Renal pelvis (tissue), 12 donors: ENCODE measurements at places on chromosomes 3 and 15.

GRCh38 chr15:31230630-31231485, 95.8 kb upstream of the KLF13 start:
- DNase-seq, result no peak

DNA sequence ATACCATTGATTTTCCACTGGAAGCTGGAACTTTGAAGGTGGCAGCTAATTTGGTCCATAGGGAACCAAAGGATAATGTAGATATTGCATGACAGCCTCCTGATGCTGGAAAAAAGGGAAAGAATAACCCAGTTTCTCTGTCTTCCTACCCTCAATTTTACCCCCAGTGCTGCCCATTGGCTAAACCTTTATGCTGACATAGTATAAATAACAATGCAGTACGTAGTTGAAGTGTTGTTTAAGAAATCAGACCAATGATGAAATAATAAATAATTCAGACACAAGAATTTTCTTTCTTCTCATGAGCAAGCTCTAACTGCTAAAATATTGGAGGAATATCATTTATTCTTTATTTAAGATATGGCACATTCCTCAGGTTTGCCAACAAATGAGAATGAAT, 843.4 kb downstream of the EPHA3 start:
- no peak for DNase-seq

DNA sequence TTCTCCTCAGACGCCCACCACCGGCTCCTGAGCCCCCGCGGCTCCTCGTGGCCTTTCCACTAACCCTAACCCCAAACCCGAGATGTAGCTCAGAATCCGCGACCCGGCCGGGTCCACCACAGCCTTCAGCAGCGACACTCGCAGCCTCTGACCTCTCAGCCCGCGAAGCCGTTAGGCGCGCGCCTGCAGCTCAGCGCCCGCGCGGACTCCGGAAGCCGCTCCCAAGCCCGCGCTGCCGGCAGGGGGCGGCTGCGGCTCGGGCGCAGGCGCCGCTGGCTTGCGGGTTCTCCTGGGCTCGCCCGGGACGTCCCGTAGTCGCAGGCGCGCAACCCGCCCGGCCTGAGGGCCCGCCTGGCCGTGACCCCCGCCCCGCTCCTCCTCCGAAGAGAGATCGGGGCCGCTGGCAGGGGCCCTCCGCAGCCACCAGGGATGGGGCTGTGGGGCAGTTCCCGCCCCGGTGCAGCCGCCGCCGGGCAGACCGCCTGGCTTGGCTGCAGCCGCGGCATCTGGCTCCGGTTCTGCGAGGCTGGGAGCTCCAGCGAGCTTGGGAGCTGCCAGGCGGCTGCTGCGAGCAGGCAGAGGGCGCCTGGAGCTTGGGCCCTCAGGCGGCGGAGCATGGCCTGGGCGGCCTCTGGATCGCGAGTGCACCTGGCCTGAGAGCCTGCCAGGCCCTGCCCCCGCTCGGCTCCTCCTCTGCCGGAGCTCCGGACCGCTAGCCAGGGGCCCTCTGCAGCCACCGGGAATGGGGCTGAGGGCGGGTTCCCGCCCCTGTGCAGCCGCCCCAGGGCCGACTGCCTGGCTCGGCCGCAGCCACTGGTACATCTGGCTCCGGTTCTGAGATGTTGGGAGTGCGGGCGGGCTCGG, 120.7 kb downstream of the LMLN start:
- DNase-seq, result peak; percentile 76

- DNase-seq, result no peak
Measured at GRCh38 chr3:13173186-13173585, 100.0 kb upstream of the IQSEC1 start.

DNA sequence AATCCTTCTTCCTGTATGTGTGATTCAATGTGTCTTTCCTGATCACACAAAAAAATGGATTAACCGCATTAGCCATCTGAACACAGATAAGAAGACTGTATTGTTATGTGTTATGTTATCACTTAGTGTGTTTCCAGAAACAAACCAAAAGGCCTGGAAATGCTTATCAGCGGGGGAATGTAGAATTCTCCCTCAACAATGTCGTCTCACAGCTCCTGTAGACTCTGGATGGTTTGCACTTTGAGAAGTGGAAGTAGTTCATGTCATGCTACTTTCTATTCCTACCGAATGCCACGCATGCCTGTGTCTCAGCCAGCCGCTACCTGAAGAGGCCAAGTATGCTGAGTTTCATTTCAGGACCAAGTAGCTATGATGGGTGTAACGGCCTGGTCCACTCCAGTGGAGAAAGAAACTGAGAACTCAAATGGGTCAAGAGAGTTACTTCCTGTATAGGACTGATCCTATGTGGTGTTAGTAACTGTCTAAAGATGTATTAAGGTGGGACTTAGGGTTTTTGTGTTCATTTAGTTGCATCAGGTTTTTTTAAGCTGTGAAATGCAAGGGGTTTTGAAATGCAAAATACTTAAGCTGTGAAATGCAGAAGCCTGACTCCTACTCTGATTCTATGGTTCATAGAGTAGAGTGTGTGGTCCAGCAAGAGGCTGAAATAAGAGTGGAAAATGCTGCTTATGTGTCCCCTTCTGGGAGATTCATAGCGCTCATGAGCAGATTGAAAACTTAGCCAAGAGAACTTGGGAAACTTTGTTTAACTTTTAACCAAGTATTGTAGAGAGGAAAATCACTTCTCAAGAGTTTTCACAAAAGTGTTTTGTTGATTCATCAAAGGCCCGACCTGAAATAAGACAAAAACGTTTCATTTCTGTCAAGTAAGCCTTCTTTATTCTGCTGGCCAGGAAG, 118.5 kb upstream of the LMOD3 start:
- DNase-seq, result no peak

DNA sequence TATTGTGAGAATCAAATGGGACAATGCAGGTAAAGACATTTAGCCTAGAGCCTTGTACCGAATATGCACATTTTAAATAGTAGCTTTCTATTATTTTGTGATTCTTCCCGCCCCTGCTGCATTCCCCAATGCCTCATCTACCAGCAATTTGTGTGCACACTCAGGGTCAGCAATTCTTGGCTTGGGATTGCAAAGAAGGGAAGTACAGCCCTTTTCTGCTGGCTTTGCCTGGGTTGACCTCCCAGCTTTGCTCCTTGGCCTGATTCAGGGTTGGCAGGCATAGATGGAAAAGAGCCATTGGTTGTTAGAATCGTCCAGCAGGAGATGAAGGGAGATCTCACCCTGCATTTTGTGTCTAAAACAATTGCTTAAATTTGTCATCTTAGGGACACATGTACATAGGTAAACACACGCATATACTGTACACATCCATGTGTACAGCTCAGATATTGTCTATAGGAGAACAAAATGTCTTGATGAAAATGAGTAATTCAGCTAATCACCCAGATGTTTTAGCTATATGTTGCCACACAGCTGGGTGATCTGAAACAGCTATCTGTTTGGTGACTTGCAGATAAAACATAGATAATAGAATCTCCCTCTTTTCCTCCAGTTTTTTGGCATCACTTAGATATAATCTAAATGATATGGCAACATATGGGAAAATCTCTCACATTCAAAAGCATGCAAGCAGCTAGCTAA, 340.9 kb upstream of the TBL1XR1 start:
- DNase-seq, result no peak

GRCh38 chr3:9397906-9398699, 688 bp downstream of the SETD5 start:
- no peak for DNase-seq

GRCh38 chr3:55728461-55729100, 241.5 kb upstream of the WNT5A start:
- DNase-seq, result no peak

GRCh38 chr3:32706348-32707025, 21.5 kb downstream of the CNOT10 start:
- DNase-seq, result no peak

DNA sequence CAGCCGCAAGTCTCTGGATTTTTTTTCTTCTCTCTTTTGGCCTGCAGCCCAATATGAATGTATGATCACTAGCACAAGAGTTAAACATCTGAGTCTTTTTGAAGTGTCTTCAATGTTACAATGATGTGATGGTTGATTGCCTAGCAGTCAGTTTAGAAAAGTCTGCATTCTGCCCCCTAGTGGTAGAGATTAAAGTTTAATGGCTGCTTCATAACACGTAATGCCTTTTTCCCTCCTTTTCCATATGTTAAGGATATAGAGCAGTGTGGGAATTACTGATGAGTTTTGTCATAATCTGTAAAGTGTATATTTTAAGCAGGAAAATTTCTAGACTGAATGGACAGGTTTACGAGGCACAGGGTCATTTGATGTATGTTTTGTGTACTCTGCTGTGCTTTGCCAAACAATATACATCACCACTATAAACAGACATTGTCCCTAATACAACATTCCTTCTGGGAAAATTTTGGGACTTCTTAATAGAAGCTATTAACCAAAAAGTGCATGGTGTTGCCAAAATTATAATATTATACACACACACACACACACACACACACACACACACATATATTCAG, 1038.5 kb upstream of the NR2F2 start:
- DNase-seq, result peak; percentile 82

DNA sequence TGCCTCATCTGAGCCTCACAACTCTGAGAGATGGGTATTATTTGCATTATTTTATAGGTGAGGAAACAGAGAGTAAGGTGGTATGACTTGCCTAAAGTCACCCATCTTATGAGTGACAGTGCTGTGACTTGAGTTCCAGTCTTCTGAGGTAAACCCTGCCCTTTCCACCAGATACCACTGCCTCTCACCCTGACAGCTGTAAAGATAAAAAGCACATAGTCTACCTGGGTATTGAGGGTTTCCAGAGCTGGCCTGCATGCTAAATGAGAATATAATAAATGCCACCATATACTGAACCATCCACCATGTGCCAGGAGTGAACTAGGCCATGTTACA, 25.6 kb downstream of the RASGRP1 start:
- DNase-seq, result no peak

GRCh38 chr3:165389064-165389463, 192.9 kb upstream of the SLITRK3 start:
- peak; percentile 15 for DNase-seq

DNA sequence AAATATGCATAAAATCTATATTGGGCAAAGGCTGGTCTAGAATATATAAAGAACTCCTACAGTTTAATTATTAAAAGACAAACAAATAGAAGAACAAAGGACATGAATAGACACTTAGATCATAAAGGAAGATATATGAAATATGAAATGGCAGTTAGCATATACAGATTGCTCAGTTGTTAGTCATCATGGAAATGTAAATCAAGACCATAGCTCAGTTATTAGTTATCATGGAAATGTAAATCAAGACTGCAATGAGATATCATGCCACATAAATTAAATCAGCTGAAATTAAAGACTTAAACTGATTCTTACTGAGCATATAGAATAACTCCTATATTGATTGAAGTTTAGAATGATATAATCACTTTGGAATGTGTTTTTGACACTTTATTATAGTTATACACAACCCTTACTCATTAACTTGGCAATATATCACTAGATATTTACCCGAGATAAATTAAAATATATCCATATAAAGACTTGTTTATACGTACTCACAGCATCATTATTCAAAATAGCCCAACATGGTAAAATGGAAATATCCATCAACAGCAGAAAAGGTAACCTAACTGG, 45.2 kb upstream of the GOLGA8B start:
- DNase-seq, result no peak

DNA sequence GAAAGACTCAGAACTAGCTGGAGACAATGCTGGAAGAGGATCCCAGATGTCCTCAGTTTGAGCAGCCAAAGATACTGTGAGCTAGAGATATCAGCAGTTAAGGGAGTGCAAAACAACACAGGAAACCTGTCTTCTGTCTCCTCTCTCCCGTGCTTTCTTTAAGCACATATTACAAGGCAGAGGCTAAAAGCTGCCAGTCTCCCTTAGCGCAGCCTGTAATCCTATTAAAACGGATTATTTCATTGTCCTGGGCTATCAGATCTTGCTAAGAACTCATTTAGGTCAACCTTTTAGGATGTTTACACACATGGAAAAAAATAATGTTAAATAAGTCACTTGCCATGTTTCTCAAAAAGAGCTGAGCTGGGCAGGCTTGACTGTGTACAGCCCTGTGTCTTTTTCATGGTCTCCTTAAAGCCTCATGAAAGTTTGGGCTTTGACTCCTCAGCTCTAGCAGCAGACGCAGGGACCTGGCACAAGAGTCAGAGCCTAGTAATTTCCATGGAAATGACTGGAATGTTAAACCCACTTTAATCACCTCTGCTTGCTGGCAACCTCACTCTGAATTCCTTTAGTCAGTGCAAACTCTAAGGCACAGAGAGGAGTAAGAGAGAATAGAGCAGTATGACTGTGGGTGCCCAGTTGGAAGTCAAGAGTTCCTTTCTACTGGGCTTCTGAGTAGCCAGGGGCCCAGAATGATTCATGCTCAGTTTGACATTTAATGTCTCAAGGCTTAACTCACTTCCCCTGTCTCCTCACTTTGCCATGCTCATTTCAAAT, 491.9 kb downstream of the NTRK3 start:
- DNase-seq, result no peak

DNA sequence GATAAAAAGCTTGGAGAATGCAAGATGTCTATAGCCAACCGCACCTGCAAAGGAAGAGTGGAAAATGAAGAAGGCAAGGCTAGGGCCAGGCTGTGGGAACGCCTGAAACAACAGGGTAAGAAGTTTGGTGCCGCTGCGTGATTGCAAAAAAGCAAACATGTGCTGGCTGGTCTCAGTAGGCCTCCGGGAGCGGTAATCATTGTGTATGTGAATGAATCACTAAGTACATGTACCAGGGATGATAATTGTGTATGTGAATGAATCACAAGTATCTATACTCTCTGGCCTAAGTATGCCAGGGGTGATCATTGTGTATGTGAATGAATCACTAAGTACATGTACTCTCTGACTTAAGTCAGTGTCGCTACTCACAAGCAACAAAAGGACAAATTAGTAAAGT, 40.3 kb upstream of the PARL start:
- DNase-seq, result no peak

- DNase-seq, result no peak
Measured at GRCh38 chr3:119726909-119727308, 24.1 kb downstream of the CFAP91 start.

DNA sequence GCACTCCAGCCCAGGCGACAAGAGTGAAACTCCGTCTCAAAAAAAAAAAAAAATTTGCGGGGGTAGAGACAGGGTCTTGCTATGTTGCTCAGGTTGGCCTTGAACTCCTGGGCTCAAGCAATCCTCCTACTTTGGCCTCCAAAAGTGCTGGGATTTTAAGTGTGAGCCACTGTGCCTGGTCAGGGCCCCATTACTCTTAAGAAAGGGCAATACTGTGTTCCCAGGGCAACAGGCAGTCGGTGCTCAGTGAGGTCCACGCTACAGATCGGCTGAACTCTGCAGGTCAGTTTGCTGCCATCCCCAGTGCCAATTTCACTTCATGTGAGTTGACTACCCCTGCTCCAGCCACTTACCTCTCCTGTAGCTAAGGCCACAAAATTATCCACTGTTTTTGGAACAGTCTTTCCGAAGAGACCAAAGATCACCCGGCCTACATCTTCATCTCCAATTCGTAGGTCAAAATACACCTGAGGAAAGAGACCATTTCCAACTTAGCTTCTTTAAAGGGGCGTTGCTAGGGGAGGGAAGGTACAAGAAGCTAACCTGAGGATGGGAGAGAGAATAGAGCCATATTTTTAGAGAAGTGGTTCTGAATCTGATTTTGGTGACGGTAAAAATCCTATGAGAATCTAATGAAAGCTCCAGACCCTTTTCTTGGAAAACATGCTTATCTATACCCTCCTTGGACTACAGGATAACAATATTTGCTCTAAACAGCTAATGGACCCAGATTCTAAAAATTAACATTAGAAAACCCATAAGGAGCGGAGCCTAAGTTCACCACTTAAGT, 939 bp downstream of the PPIB start:
- no peak for DNase-seq
